ENCODE measurements at places on chromosomes 13 and 19.

DNA sequence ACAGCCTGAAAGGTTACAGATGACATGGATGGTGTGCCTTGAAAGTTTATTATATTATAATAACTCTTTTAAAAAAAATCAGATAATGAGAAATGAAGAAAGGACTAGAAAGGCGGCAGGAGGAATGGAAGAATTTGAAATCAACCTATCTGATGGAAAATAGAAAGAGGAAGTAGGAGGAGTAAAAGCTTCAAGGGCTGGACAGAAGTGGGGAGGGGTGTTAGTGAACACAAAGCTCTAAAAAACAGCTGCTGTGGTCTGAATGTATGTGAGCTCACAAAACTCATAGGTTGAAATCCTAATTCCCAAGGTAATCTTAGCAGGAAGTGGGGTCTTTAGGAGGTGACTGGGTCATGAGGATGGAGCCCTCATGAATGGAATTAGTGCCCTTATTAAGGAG is 19.5 kb downstream of the CCDC70 start:
- DNase-seq, result no peak

DNA sequence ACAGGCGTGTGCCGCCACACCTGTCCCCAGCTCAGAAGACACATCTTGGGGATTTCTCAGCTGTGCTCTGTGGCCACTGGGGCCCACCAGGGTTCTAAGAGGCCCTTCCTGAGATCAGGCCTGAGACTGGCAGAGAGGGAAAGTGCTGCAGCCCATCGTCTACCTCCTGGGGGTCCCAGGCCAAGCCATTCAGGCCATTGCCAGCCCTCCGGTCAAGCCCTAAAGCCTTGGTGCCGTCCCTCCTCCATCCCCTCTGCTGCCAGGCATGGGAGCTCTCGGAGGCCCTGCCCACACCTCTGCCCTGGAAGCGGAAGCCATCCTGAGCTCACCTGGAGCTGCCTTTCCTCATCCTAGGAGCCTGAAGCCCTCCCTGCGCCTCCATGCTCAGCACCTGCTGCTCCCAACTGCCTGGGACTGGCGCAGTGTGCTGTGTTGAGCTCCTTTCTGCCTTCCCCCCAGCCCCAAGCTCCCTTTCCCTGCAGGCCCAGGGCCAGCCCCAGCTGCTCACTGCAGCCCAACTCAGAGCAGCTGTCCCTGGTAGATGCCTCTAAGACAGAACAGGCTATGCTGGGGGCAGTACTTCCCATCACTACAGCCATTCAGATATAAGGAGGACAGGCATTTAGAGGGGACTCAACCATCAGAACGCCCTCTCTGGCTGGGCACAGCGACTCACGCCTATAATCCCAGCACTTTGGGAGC is 2.9 kb downstream of the SLC7A9 start:
- no peak for DNase-seq

DNA sequence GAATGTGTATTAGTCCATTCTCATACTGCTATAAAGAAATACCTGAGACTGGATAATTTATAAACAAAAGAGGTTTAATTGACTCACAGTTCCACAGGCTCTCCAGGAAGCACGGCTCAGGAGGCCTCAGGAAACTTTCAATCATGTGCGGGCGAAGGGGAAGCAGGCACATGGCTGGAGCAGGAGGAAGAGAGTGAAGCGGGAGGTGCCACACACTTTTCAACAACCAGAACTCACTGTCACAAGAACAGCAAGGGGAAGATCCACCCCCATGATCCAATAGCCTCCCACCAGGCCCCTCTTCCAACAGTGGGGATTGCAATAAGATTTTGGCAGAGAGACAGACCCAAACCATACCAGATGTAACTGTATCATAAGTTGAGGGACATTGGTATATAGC is 72.7 kb downstream of the IRS2 start:
- no peak for DNase-seq

DNA sequence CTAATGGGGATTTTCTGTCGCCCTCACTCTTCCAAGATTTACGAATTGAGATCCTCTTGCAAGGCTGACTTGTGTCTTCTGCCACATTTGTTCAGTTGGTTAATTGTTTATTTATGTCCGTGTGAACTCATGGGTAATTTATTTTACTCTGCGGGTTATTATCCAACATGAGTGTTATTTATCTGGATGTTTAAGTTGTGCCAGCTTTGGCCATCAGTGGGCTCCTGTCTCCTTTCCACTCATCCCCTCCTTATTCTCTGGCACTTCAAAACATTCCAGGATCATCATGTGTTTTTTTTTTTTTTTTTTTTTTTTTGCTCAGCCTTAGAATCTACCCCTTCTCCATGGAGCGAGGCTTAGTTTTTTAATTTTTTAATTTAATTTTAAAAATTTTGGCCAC is 19.0 kb downstream of the ACP7 start:
- no peak for DNase-seq

DNA sequence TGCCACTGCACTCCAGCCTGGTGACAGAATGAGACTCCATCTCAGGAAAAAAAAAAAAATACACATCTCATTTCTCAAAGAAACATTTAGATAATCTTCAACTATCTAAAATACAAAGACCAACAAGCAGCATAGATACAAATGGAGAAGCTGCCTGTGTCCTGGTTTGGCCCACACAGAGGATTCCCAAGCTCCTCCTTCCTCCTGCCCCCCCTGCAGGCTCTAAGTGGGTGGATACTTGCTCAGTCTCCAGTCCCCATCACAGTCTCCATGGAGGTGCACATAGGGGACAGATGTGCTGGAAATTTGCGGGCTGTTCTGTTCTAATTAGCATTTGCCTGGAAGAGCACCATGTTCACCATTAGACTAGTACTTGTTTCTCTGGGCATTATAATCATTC is 59.9 kb downstream of the ABCC4 start:
- DNase-seq, result no peak

- no peak for DNase-seq
Measured at GRCh38 chr13:58097831-58098230, 466.3 kb downstream of the PCDH17 start.

GRCh38 chr13:105048677-105049076 is 1486.8 kb downstream of the EFNB2 start:
- no peak for DNase-seq

- DNase-seq, result no peak
Measured at GRCh38 chr13:100125946-100126345, 37.1 kb downstream of the PCCA start.

DNA sequence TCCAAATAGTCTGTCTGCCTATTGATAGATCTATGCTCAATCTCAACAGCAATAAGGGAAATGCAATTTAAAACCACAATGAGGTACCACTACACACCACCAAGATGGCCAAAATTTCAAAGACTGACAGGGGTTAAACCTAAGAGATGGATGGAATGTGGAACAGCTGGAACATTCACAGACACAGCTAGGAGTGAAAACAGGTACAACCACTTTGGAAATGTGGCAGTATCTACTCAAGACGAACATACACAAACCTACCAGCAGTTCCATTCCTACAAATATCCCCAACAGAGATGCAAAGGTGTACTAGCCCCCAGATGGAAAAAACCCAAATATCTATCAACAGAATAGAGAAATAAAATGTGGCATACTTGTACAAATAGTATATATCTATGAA is 86.4 kb downstream of the TSC22D1 start:
- no peak for DNase-seq

Measured in adipocyte (in vitro differentiated cells).